ENCODE measurements at places on chromosomes 13 and 19.

DNA sequence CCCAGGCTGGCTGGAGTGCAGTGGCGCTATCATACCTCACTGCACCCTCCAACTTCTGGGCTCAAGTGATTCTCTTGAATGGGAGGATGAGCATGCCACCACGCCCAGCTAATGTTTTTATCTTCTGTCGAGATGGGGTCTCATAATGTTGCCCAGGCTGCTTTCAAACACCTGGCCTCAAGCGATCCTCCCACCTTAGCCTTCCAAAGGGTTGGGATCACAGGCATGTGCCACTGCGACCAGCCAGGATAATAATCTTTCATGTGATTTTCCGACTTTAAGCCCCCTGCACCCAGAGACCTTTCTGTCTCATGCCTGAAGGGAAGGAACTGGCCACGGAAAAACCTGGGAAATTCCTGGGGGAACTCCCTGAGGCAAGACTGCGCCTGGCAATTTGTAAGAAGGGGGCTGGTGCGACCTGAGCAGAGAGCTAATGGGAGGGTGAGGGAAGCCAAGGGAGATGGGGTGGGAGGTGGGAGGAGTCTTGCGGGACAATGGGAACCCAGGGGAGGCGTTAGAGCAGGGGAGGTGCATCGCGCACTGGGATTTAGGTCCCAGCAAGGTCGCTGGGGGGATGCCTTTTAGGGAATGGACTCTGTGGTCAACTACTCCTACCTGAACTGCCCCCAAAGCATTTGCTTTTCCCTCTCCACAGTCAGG is 1.2 kb upstream of the CCDC124 start:
- DNase-seq = no peak

GRCh38 chr13:94181461-94182107 is 297.9 kb downstream of the DCT start:
- DNase-seq = no peak

DNA sequence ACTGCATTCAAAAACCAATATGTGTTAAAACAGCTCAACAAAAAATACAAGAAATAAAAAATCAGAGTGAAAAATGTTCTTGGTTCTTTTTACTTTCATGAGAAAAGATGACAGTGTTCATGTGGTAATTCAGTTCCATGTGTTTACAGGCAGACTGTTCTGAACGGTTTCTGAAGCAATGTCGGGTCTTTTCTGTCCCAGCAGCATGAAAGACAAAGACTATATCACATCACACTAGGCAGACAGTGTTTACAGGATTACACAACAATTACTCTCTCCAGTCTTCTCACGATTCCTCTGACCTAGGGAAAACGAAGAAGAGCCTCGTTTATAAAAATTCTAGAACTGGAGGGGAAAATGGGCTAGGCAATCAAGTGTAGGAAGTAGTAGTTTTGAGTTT is 83.4 kb downstream of the UBL3 start:
- no peak for DNase-seq

DNA sequence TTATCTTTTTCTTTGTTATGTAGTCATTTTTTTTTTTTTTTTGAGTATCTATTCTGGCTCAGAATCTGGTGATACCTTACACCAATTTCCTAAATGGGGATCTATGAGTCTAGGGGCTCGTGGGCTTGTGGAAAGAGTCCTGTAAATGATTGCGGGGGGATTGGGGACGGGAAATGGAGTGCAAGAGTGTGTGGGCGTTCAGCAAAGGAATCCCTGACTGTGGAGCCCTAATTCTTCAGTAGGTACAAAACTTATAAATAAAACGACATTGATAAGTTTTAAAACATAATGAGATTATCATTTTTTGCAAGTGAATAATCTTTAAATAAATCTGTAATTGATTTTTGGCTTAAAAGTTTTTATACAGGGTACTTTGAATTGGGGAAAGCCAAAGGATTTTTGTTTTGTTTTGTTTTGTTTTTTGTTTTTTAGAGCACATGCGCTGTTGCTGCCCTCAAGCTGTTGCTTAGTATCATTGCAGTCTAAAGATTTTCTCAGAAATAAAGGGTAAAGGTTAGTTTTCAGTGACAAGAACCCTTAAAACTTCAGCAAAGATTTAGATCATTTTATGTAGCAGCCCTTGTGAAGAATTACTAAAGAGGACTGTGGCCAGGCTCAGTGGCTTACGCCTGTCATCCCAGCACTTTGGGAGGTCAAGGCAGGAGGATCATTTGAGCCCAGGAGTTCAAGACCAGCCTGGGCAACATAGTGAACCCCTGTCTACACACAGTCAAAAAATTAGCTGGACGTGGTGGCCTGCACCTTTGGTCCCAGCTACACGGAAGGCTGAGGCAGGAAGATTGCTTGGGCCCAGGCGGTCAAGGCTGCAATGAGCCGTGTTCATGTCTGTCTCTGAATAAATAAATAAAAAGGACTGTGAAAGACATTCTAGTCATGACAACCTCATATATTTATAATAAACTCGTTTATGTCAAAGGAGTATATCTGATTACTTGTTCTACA is 1.7 kb downstream of the ERCC5 start:
- no peak for DNase-seq

DNA sequence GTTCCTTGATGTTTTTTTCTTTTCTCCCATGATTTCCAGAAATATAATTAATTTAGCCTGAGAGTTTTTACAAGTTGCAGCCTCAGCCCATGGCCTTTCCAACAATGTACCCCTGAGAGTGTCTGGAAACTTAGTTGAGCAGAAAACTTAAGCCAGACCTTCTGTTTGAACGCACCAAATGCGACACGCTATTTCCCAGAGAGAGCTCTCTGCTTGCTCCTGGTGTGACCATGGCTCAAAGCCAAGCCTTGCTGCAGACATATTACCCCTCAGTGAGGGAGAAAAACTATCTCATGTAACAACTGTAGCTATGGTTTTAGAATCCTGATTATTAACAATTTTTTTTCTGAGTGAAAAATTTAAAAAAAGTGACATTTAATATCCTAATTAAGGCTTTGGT is 1204.5 kb upstream of the SLC10A2 start:
- no peak for DNase-seq

All from sciatic nerve (tissue), 2 donors.